Stimulated activated CD4-positive, alpha-beta T cell treated with anti-CD3 and anti-CD28 coated beads, Interleukin-12 subunit alpha, Interleukin-12 subunit beta, amount 100 ng/mL, for 4 hours (primary cell): ENCODE measurements at places on chromosomes 1 and 21.

DNA sequence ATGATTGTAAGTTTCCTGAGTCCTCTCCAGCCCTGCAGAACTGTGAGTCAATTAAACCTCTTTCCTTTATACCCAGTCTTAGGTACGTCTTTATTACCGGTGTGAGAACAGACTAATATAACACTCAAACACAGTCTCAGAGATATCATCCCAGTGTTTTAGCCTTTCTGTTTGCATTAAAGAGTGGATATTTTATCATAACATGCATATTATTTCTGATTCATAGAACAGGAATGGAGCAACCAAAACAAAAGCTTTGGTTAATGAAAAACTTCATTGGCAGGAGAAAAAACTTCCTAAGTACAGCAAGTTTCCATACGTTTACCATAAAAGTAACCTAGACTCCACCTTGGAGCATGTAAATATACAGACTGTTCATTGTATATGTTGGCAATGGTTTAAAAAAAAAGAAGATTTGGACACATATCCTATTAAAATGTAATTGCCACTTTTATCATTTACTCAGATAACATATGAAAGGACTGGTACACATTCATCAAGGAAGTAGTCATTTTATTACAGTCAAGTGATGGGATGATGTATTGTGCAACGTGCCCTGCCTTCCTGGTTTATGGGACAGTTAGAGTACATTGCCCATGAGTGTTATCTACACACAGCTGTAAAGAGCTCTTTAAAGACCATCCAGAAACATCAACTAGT is 144.8 kb downstream of the ETS2 start:
- DNase-seq, result no peak

DNA sequence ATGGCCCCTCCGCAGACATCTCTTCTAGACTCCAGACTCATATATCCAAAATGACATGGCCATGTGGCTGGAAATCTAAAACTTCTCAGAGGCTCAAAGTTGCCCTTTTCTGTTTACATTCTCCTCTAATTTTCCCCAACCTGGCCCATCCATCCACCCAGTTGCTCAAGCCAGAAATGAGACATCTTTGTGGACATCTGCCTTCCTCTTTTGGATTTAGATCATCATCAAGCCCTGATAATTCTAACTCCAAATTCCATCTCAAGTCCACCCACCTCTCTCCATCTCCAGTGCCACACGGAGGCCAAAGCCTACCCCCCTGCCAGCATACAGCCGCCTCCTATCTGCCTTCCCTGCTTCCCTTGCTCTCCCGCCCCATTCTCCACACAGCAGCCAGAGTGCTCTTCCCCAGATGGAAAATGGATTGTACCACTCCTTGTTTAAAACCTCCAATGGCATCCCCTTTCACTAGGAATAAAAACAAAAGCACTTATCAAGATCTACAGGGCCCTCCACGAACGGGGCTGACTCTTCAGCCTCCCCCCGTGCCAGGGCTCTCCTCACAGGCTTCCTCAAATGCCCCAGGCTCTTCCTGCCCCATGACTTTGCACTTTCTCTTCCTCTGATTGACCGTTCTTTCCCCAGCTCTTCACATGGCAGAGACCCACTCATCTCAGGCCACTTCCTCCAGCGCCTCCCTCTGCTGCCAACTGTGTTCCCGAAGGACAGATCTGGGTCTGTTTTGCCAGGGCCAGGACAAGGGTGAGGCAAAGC is 40.1 kb downstream of the SYT6 start:
- DNase-seq, result no peak

GRCh38 chr1:97038410-97038809 is 316.8 kb downstream of the PTBP2 start:
- DNase-seq, result no peak

DNA sequence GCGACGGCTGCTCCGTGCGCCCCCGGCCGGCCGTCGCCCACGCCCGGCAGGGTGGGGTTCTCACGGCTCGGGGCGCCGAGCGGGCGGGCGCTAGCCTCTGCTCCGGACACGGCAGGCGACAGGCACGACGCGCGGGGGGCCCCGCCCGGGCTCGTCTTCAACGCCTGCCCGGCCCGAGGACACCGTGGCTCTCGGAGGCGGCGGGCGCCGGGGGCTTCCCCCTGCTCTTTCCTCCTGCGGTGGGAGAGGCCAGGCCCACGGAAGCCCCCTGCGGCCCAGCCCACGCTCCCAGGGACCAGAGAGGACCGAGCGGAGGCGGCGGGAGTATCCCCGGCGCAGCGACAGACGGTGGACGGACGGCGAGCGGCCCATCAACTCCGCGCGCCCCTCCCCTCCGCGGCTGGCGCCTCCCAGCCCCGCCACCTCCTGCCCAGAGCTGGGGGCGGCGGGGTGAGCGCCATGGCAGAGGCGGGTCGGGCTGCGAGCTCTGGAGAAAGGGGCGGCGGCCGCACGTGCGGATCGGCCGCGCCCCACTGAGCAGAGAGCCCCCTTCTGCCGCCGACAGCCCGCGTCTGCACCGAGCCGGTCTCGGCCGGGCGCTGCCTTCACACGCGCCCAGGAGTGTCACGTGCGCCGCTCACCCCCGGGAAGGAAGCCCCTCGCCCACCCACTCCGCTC is at the start of the genes SHE and TDRD10:
Gene SHE, minus strand, starts transcription at position 347 of the 678 bp plus-strand sequence. CDS start 386 bp downstream, outside the sequence.
Gene TDRD10, plus strand, starts transcription at position 154 of the 678 bp plus-strand sequence. CDS start 4,685 bp downstream, outside the sequence.
- DNase-seq, result peak; percentile 5

- no peak for DNase-seq
Observed at GRCh38 chr1:18929686-18930085, 26.8 kb downstream of the IFFO2 start.

DNA sequence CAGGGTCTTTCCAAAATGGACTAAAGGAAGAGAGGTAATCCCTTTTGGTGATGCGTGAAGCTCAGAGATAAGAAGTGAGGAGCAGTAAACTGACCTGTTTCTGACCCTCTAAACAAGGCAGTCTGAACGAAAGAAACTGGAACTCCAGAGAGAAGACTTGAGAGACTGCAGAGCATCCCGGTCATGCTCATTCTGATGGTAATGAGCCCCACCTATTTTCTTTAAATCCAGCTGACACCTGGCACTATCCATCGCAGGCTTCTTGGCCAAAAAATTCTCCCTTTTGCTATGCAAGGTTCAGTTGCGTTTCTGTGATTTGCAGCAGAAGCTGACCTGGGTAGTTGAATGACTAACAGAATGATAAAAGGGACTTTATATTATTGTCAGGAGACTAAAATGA is 105.9 kb upstream of the KCNK2 start:
- DNase-seq, result no peak

DNA sequence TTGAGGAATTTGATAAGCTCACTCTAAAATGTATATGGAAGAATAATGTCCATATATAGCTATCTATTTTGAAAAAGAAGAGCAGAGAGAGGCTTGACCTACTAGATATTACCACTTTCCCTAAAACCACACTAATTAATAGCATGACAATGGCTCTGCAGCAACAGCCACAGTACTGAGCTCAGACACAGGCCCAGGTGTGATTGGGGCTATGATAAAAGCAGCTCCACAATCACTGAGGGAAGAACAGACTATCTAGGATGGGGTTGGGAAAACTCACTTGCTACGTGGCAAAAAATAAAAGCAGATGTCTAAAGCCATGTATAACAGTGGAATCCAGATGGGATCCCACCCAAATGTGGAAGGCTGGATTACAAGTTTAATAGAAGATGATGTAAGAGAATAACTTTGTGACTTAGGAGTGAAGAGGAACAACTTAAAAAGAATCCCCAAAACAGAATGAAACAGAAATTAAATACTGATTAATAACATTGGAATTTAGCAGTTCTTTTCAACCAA is 80.8 kb upstream of the RAB4A start:
- no peak for DNase-seq

DNA sequence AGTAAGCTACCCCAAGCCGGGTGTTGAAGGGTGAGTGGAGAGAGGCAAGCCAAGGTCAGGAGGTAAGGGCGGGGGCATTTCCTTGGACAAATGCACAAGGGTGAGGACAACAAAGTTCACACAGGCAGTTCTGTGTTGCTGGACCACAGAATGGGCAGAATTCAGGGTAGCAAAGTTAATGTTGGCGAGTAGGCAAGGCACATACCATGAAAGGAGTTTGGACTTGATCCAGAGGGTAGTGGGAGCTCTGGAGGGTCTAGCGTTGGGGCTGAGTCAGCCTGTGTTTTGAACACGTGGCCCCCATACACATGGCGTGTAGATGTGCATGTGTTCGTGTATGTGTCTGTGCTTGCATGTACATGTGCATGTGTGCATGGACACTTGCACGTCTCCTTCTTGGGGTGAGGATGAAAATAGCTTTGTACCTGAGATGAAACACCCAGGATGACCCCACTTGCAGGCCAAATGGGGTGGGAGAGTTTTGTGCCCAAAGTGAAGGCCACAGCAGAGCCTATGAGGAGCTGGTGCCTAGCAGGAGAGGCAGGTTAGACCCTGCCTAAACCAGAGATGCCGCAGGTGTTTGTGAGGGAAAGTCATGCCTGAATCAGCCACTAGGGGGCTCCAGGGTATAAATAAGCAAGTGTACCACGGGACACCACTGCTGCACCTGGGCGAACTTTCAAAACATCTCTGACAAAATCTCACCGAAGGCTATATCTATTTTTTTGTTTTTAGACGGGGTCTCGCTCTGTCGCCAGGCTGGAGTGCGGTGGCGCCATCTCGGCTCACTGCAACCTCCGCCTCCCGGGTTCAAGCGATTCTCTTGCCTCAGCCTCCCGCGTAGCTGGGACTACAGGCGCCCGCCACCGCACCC is 21.8 kb downstream of the SLC27A3 start:
- peak; percentile 81 for DNase-seq

- DNase-seq, result no peak
Observed at GRCh38 chr1:26779098-26779668, 8.6 kb upstream of the PIGV start.

GRCh38 chr1:71649608-71650007 is 568.8 kb upstream of the ZRANB2 start:
- no peak for DNase-seq
